CD8-positive, alpha-beta memory T cell (primary cell): ENCODE measurements at places on chromosomes 1 and 21.

GRCh38 chr1:199545780-199546179 lies 481.7 kb upstream of the NR5A2 start:
- DNase-seq, result no peak

GRCh38 chr21:41830764-41831452 lies 48.2 kb downstream of the PRDM15 start:
- no peak for DNase-seq

GRCh38 chr1:9069326-9070100 lies at the start of gene SLC2A5:
Gene SLC2A5 (minus strand): TSS chr1:9069635. CDS start chr1:9069536, 99 bp downstream.
- no peak for DNase-seq

- no peak for DNase-seq
Observed at GRCh38 chr1:48469616-48470480, 2.2 kb downstream of the SPATA6 start.

GRCh38 chr1:164664127-164664526 lies 105.1 kb downstream of the PBX1 start:
- DNase-seq, result no peak

- DNase-seq, result no peak
Observed at GRCh38 chr21:45945066-45945867, 36.3 kb upstream of the COL6A1 start.

- no peak for DNase-seq
Observed at GRCh38 chr1:67969446-67969845, 81.0 kb downstream of the DIRAS3 start.

GRCh38 chr1:210371916-210372315 lies 43.2 kb downstream of the HHAT start:
- no peak for DNase-seq

DNA sequence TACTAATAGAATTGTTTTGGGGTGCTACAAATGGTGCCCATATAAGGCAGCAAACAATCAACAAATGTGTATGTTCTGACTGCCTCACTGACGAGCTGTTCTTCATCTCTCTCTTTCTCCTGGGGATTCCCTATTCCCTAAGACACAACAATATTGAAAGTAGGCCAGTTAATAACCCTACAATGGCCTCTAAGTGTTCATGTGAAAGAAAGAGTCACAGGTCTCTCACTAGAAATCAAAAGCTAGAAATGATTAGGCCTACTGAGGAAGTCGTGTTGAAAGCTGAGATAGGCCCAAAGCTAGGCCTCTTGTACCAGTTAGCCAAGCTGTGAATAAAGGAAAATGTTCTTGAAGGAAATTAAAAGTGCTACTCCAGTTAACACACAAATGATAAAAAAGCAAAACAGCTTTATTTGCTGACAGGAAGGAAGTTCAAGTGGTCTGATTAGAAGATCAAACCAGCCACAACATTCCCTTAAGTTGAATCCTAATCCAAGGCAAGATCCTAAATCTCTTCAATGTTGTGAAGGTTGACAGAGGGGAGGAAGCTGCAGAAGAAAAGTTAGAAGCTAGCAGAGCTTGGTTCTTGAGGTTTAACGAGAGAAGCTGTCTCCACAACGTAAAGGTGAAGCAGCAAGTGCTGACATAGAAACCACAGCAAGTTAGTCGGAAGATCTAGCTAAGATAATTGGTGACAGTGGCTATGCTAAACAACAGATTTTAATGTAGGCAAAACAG lies 26.3 kb downstream of the ATP2B4 start:
- peak; percentile 54 for DNase-seq

- DNase-seq, result no peak
Observed at GRCh38 chr1:21647431-21648351, 21.5 kb downstream of the RAP1GAP start.

GRCh38 chr1:4404854-4405590 lies 249.4 kb upstream of the AJAP1 start:
- DNase-seq, result no peak

DNA sequence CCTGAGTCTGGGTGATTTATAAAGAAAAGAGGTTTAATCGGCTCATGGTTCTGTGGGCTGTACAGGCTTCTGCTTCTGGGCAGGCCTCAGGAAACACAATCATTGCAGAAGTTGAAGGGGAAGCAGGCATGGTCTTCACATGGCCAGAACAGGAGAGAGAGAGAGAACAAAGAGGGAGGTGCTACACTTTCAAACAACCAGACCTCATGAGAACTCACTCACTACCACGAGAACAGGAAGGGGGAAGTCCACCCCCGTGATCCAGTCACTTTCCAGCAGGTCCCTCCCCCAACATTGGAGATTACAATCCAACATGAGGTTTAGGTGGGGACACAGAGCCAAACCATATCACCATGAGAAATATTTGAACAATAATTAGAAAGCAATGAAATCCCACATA lies 222.9 kb downstream of the FAM72C start:
- DNase-seq, result no peak

DNA sequence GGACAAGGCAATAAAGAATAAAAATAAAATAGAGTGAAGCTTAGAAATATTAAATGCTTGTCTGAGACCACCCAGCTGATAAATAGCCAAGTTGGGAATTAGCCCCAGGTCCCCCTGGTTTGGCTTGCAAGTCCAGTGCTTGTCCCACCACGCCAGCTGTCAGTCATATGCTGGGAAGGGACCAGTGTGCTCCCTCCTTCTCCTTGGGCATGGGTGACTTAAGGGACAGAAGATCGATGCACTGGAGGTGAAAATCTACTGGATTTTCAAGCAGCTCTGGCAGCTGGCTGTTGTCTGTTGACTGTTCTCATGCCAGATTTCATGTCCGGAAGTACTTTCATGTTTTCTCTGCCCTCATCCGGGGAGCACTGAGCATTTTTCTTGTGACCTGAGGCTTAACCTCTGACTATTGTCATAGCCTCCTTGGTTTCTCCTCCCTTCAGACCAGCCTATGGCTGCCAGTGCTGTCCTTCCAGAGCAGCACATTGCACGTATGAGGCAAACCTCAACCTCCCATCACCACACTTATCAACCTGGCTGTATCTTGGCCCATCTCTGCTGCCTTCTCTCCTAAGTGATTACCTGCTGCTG lies 12.4 kb downstream of the LMOD1 start:
- no peak for DNase-seq

- no peak for DNase-seq
Observed at GRCh38 chr1:204920967-204921366, 50.3 kb downstream of the NFASC start.

- no peak for DNase-seq
Observed at GRCh38 chr1:191831572-191831971, 326.7 kb upstream of the RGS18 start.

GRCh38 chr1:26723013-26723991 lies 27.5 kb downstream of the ARID1A start:
- peak; percentile 47 for DNase-seq

DNA sequence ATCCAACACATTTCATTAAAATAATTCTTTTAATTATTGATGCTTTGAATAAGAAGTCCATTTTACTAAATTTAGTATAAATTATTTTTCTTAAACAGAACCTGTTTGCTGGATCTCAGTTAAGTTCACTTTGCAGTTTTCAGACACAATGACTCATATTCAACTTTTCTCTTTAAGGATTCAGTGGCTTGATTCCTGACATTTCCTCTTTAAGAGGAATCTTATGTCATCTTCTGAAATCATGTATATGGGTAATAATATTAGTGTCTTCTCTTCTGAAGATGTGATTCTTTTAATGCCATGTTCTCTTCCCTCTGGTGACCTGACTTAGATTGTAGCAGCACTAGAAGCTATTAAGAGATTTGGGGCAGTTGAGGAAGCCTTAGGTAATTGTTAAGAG lies 12.6 kb downstream of the CREG1 start:
- no peak for DNase-seq

GRCh38 chr1:55209247-55209646 lies 5.9 kb downstream of the USP24 start:
- DNase-seq, result no peak

DNA sequence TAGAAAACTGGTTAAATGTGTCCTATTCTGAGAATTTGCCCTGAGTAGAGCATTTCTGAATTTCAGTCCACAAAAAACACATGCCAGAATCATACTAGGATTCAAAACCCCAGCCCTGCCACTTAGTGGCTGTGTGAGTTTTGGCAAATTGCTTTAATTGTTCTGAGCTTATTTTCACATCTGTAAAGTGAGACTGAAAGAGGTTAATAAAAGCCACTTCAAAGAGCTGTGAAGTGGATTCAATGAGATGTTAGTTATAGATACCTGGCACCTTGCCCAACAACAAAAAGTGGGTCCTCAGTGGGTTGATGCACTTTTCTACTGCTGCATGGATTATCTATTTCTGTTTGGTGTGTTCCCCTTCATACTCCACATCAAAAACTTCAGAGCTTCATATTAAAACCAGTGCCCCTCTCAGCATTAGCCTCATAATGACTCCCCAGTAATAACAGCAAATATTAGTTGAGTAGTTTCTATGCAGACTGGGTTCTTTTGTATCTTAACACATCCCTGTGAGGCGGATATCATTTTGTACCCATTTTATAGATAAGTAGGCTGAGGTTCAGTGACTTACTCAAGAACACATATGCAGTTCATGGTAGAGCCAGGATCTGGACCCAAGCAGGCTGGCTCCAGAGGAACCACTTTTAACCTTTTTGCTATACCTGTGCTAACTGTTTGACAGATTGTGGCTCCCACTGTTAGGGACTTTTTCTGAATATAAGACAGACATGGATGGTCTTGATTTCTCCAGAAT lies 14.2 kb upstream of the ADORA3 start:
- no peak for DNase-seq

DNA sequence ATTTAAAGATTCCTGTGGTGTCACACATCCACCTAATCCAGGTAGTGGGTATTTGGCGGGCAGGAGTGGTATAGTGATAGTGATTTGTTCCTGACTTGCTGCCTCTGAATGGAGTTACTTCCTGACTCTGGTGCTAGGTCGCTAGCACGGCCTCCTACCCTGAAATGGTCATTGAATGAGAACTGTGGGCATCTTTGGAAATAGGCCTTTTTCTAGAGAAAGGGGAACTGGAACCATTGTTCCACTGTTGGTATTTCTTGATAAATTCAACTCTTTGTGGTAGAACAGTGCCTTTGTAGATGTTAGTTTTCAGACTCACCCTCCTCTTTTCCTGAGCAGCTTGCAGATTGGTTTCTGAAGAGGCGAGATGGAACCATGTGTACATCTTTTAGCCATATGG lies 1.5 kb downstream of the QSOX1 start:
- no peak for DNase-seq

DNA sequence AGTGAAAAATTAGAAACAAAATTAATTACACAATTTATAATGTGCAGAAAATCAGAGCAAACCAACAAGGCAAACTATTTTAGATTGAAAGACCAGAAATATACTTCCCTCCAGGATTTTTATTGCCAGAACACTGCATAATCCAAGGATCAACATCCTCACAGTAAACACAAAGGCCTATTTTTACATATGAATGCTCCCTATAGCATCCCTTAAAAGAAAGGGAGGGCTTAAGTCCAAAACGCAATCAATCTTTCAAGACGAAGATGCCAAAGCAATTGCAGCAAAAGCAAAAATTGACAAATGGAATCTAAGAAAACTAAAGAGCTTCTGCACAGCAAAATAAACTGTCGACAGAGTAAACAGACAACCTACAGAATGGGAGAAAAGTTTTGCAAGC lies 18.6 kb upstream of the CHIA start:
- no peak for DNase-seq

GRCh38 chr1:229186373-229187056 lies 84.4 kb upstream of the RAB4A start:
- no peak for DNase-seq

GRCh38 chr1:184457500-184457899 lies 70.7 kb downstream of the C1orf21 start:
- DNase-seq, result no peak

GRCh38 chr1:161827786-161828185 lies 61.7 kb downstream of the ATF6 start:
- no peak for DNase-seq

DNA sequence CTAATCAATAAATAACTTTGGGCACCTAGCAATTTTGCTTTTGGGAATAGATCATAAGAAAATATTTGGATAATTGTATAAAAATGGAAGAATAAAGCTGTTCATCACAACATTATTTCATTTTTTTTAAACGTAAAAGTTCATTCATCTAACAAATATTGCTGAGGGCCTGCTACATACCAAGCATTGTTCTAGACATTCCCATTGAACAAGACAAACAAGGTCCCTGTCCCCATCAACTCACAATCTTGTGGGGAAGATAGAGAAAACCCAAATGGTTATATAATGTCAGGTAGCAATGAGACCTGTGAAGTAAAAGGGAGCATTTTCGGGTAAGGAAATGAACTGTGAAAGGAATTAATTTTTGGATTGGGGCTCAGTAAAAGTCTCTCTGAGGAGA lies 54.0 kb upstream of the BEND5 start:
- no peak for DNase-seq

DNA sequence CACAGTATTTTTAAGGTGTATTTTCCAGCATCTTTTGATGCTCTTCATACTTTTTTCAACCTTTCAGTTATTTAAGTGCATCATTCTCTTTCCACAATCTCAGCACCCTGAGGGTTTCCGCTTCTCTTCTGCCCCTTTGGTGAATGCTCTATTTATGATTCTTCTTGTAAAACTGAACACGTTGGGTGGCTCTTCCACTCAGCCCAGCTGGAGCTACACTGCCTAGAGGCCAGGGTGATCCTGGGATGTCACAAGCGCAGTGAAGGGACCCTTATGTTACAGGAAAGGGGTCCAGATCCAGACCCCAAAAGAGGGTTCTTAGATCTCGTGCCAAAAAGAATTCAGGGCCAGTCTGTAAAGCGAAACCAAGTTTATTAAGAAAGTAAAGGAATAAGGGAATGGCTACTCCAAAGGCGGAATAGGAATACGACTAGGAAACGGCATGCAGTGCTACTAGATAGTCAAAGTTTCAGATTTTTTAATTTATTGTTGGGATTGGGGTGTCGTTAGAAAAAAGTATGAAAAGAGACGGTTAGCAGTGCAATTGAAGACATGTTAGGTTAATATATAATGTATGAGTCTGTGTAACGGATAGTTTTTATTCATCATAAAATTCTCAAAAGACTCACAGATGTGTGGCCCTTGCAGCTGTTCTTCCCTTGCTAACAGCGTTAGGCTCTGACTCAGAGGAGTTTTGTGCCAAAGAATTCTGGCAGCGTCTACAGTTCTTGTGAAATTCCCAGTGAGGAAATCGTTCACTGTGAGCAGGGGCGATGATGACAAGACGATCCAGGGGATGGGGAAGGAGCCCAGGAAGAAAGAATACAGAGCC lies 14.4 kb upstream of the ERVH48-1 start:
- no peak for DNase-seq

GRCh38 chr1:218565377-218565776 lies 220.2 kb downstream of the TGFB2 start:
- no peak for DNase-seq

- DNase-seq, result no peak
Observed at GRCh38 chr1:219791766-219792165, 136.6 kb downstream of the SLC30A10 start.

GRCh38 chr1:98232678-98233077 lies 311.8 kb upstream of the DPYD start:
- DNase-seq, result no peak

- no peak for DNase-seq
Observed at GRCh38 chr1:207268753-207269511, 52.5 kb upstream of the CD55 start.

- DNase-seq, result no peak
Observed at GRCh38 chr1:211908453-211908852, 77.9 kb upstream of the LPGAT1 start.

- no peak for DNase-seq
Observed at GRCh38 chr1:24101796-24102586, 9.9 kb downstream of the MYOM3 start.

- no peak for DNase-seq
Observed at GRCh38 chr1:43660355-43660754, 10.4 kb downstream of the KDM4A start.
